Effector CD8-positive, alpha-beta T cell (primary cell): ENCODE measurements at places on chromosomes 11 and 22.

GRCh38 chr11:19472679-19473078, 231.9 kb upstream of the E2F8 start:
- DNase-seq: no peak

DNA sequence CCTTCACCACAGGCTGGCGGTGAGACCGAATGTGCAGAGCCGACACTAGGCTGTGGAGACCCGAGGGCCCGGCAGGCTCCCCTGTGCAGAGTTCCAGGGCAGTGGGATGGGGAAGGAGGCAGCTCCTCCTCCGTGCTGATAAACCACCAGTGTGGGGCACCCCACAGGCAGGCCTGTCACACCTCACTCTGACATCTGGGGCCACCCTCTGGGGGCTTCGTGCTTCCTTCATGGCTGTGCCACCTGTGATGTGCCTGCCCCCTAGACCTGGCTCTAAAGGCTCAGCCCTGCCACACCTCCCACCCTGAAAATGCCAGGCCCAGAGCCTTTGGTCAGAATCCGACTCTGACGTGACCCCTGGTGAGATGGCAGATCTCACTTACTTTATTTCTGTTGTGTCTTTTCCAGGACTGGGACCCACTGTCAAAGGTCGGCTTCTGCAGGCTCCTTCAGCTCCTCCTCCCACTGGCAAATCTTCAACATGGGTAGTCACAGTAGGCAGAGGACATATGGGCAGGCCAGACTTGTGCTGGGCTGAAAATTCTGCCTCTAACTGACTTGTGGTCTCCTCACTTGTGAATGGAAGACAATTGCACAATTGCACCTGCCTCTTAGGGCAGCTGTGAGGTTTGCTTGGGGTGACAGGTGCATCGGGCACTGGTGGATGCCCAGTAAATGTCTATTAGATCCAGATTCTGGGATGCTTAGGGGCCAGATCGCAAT, 46.2 kb upstream of the TSKU start:
- DNase-seq: no peak

- DNase-seq: no peak
Observed at GRCh38 chr11:120178561-120179056, 32.2 kb upstream of the OAF start.

GRCh38 chr11:112210890-112211289, 15.3 kb upstream of the PTS start:
- DNase-seq: no peak

DNA sequence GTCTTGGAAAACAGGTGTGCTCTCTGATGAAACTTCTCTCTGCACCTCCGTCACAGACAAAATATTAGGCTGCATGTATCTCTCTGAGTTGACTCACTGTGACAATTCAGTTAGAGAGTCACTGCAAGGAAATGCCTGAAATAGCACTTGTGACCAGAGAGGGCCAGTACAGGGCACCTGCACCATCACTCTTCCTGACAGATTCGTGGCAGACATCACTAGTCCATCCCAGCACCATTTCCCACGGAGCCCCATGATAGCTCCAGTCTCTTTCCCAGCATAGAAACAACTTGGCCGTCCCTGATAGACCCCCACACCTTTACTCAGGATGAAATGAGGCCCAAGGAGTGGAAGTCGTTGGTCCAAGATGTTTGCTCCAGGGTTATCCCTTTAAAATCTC, 73.3 kb upstream of the ISX start:
- DNase-seq: no peak

- DNase-seq: no peak
Observed at GRCh38 chr11:12723421-12724300, 49.4 kb downstream of the TEAD1 start.

- no peak for DNase-seq
Observed at GRCh38 chr11:99759787-99760186, 739.0 kb downstream of the CNTN5 start.

- no peak for DNase-seq
Observed at GRCh38 chr22:30780026-30780425, 85.4 kb downstream of the OSBP2 start.

GRCh38 chr11:27596388-27596787, 89.8 kb upstream of the LIN7C start:
- no peak for DNase-seq

- no peak for DNase-seq
Observed at GRCh38 chr11:68812526-68812925, 29.2 kb downstream of the CPT1A start.

GRCh38 chr22:31537019-31537535, 40.7 kb downstream of the SFI1 start:
- DNase-seq: no peak

GRCh38 chr22:19466126-19466716, 12.8 kb downstream of the UFD1 start:
- DNase-seq: no peak

GRCh38 chr22:20407829-20408228, 13.9 kb downstream of the ZNF74 start:
- no peak for DNase-seq

- DNase-seq: no peak
Observed at GRCh38 chr11:6480299-6480914, 724 bp downstream of the ARFIP2 start.

DNA sequence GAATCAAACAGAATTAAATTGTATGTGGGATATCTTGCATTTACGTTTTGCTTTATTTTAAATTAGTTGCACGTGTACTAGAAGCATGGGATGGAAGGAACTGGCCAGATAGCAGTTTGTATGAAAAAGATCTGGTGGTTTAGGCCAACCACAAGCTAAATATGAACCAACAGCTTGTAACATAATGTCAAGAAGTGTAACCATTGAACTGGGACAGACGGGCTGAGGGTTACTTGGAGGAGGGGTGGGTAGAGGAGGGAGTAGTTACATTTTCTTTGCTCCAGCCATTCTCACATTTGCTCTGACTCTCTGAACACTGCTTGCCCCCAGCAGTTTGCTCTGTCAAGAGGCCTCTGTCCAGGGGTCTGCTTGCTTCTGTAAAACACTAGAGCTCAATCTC, 31.7 kb upstream of the CXCR5 start:
- DNase-seq: no peak
